ENCODE measurements at places on chromosomes 1 and 21. TPM values are rescaled to one million over a fixed set of nuclear protein-coding genes. Genes with fewer than 3 reads are reported as not detected.
A peak's percentile ranks its signal among the peaks of the same experiment; 100 is the strongest.

The CLCA1 gene
- not detected for total RNA-seq

DNA sequence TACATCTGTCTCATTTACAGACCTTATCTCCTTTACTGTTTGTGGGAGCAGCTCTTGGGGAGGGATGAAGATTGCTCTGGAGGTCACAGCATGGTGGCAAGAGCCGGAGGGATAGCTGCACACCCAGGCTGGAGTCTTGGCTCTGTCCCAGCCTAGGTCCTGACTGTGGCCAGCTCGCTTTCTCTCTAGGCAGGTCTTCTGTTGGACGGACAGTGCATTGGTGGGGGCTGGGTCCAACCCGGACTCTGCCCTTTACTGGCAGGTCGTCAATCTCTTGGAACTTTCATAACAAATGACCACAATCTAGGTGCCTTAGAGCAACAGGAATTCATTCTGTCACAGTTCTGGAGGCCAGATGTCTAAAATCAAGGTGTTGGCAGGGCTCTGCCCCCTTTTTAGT lies 319.8 kb upstream of the C1orf174 start:
- no peak for DNase-seq

DNA sequence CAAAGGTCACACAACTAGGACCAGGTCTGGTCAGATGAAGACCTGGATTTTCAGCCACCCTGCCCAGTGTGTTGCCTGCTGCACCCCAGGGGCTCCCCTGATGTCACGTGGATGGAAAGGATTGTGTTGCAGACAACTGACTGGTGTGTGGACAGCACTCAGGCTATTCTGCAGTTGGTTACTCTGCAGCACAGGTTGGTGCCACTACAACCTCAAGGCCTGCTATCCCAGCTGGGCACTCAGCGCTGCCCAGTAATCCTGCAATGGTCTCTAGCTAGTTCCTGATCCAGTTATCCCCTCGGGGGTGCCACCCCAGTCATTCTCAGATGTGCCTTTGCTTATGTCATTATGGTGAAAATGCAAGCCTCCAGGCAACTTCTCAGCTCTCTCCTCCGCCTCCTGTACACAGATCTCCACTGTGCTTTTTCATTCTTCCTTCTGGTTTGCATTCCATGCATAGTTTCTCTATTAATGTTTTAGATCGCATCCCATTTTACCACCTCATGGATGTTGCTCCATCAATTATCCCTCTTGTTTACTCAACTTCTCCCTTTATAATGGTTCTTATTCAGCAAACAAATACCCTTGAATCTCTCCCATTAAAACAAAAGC lies 503.2 kb upstream of the CAMK1G start:
- no peak for DNase-seq

The EFNA3 gene
- total RNA-seq: 0.52 TPM

- DNase-seq: no peak
Observed at GRCh38 chr1:18693256-18694098, 62.8 kb downstream of the PAX7 start.

DNA sequence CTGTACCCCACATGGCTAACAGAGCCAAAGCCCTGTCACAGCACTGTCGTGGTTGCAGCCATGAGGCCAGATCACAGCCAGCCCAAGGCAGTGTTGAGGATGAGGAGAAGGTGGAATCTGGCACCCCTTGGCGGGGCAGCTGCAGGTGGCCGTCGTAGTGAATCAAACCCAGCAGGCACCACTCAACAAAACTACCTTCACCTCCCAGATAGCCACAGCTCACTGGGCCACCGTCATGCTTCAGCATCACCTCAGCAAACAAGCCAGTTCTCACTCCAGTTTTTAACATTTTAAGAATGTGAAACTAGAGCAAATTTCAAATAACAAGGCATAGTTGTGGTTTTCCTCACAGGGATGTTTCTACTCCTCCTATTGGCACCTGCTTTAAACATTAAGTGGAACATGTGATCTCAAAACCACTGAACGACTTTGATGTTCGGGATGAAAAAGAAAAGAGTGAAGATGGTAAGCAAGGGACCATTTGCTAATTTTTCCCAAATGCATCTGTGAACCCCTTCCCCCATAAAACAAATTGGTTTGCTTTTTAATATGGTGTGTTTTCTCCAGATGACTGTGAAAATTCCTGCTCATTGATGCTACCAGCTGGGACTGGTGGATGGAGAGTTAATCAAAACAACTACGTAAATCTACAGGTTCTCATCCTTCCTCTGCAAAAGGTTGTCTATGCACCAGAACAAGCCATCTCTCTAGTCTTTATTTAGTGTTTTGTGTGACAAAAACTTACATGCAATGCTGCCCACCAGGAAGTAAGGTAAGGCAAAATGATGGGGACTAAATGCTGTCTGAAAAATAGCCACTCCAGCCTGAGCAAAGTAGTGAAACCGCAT lies 45.5 kb downstream of the TOR1AIP2 start:
- DNase-seq: peak; percentile 60
